ENCODE measurements at places on chromosomes 5 and 9.

- no peak for DNase-seq
These were observed 149.8 kb upstream of the PPP1R26 start for GRCh38 chr9:135329571-135330306.

DNA sequence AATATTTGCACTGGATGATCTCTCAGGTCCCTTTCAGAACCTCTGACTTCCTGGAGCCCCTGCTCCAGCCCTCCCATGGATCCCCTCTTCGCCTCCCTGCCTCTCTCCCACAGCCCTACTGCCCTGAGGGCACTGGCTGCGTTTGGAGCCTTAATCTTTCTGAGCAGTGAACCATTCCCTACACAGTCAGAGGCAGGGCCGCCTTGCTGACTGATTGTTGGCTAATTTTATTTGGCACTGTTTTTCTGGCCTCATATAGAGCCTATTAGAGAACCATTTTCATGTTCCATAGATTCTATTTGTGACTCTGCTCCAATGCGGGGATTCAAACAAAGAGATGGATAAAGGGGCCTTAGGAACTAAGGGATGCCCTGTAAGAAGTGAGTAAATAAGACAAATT, 91.1 kb downstream of the BRINP1 start:
- DNase-seq = no peak

DNA sequence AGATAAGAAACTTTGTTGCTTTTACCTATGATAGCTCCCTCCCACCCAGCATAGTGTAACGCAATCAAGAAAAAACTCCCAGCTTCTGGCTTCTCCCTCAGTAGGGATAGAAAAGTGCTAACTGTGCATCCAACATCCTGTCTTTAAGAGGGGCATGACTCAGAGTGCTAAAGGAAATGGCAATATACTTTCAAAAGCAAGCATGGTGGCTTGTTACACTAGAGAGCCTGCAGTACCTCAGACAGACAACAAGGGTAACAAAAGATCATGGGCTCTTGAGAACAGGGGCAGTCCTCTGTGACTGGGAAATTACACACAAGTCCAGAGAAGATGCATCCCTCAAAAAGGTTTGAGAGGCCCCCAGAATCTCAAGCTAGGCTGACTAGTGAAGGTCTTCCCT, 37.8 kb downstream of the PRELID2 start:
- peak; percentile 12 for DNase-seq

DNA sequence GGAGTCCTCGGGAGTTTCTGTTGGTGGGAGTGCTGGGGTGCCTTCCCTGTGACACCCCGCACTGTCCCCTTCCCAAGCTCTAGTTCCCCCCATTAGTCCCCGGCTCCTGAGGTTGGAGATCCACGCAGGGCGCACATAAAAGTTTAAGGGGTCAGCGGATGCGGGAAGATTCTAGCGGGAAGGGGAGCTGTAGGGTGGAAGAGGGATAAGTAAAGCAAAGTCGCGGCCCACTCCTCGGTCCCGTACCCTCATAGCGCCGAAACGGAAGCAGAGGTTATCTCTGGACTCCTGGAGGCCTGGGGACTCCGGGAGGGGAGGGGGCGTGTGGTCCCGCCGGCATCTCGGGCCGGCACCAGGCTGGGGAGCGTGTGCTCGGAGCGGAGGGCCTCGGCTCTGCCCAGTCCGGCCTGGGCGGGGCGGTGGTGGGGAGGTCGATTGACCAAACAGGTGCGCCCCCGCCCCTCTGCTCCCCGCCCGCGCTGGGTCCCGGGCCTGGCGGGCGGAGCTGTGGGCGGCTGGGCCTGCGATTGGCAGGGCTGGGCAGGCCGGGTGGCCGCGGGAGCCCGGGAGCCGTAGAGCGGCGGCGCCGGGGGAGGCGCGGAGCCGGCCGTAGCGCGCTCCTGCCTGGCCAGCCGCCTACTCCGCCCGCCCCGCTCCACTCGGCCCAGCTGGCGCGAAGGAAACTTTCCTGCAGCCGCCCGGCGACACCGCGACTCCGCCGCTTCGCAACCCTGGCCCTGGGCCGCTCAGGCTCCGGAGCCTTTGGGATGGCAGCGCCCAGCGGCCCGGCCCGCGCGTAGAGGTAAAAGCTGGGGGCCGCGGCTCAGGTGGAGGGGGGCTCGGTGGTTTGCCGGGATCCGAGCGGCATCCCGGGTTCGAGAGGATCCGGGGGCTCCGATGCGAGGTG, 52.2 kb upstream of the DAB2IP start:
- no peak for DNase-seq

DNA sequence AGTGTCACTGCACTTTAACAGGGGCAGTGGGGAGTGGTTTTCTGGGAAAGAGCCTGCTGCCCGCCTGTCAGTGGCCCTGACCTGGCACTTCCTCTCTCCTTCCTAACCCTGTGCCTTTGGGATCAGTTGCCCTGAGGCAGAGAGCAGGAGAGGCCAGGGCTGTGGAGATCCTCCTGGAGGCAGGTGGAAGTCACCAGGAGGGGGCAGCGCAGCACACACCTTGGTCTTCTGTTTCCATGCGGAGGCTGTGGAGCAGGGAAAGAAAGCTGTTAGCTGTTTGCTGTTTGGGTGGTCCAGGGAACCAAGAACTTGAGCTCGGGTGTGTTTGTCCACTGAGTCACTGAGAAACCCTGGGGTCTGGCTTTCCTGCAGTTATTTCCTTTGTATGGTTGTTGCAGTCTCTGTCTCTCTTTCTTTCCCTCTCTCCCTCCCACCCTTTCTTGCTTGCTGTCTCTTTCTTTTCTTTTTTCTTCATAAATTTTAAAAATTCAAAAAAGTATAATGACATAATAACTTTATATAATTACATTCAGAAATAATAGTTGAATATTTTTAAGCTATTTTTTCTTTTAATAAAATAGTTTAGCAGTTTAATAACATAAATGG, 28.1 kb downstream of the NTRK2 start:
- DNase-seq = peak; percentile 42

GRCh38 chr5:172554562-172554961, 86.5 kb upstream of the NEURL1B start:
- DNase-seq = no peak

DNA sequence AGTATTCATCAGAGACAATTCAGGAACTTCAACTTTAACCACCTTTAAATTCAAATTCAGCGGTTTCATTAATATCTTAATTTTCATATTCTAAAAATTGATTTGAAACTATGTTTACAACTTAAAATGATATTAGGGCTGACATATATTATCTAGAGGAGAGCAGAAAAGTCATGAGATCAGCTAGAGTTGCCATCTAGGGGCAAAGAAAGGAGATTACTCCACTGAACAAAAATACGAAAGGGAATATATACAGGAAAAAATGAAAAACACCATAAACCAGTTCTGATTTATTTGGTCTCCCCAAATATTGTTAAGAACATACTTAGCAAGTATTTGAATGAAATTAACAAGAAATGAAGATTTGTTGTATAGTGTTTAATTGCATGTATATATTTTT, 946.3 kb downstream of the DTWD2 start:
- no peak for DNase-seq

- no peak for DNase-seq
These were observed 81.0 kb upstream of the ZBTB43 start for GRCh38 chr9:126723807-126724172.

DNA sequence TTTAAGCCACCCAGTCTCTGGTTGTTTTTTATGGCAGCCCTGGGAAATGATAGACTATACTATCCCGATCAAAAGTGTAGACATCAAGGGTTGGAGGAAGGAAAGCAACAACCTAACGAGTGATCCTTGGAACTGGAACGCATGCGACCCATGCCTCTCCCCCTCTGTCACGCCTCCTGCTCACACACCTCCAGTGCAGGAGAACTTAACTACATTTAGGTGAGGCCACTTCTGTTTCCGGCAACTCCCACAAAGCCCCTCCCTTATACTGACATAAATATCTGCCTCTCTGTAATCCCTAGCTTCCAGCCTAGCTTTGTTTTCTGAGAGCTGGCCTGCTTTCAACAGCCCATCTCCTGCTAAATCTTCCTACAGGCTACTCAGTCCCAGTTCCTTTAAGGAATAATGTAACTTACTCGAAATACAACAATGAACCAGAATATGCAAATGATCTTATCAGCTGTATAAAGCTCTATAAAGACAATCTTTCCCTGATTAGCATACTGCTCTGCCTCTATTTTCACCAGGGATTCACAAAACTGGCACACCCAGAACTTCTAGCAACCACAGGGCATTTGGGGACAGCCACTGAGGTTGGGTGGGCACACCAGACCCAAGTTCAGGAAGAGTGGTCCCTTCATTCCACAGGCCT, 73.9 kb downstream of the GABBR2 start:
- no peak for DNase-seq

DNA sequence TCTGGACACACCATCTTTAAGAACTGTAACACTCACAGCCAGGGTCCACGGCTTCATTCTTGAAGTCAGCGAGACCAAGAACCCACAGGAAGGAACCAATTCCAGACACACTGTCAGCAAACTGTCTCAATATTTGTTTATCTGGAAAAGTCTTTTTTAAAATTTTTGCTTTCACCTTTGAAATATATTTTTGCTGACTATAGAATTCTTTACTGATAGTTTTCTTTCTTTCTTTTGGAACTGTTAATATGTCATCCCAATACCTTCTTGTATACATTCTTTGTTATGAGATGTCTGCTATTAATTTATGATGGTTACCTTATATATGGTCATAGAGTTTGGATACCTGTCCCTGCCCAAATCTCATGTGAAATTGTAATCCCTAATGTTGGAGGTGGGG, 145.1 kb upstream of the IRX4 start:
- no peak for DNase-seq

DNA sequence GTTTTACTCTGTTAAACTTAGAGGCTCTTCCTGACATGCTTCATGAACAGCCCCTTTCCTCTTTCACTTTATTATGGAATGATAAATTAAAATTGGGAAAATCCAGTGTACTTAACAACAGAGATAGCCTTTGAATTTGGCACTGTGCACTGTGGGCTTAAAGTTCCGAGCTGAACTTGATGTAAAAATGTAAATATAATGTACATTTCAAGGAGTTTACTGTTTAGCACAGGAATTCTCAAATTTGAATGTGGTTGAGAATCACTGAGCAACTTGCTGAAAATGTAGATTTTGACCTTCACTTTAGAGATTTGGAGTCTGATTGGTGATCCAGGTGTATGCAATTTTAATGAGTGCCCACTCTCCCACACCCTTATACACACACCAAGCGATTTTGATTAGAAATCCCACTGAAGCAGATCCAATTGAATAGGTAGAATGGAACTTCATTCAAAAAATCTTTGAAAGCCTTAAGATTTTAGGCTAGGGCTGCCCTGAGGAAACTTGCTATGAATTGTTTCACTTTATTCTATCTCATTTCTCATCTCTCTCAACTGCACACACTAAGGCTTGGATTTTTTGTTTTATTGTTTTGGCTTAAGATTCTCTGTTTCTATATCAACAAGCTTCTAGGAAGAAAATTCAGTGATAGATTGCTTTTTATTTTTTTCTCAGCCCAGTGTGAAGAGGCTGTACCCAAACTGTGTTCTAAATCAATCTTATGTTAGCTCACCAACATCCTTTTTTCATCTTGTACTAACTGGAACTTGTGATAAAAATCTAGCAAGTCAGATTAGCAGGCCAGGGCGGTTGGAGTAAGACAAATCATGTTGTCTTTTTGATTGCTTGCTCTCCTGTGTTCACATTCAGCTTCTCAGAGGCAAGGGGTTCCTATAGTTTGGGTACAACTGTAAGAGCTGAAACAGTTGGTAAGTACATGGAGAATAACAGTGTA, 22.9 kb downstream of the NUDT12 start:
- DNase-seq = no peak

DNA sequence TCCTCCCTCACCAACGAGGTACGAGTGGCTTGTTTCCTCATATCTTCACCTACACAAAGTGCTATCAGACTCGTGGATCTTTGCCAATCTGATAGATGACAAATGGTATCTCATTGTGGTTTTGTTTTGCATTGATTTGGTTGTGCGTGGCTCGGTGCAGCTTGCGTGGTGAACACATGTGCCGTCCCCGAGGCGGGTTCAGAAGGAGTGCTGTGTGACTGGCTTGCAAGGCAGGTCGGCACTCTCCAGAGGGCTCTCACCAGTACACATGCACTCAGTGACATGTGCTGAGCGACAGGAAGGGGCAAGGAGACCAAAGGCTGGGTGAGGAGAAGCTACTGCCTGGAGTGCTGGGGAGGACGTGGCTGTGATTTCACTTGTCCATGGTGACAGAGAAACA, 95.3 kb upstream of the PITX1 start:
- no peak for DNase-seq

DNA sequence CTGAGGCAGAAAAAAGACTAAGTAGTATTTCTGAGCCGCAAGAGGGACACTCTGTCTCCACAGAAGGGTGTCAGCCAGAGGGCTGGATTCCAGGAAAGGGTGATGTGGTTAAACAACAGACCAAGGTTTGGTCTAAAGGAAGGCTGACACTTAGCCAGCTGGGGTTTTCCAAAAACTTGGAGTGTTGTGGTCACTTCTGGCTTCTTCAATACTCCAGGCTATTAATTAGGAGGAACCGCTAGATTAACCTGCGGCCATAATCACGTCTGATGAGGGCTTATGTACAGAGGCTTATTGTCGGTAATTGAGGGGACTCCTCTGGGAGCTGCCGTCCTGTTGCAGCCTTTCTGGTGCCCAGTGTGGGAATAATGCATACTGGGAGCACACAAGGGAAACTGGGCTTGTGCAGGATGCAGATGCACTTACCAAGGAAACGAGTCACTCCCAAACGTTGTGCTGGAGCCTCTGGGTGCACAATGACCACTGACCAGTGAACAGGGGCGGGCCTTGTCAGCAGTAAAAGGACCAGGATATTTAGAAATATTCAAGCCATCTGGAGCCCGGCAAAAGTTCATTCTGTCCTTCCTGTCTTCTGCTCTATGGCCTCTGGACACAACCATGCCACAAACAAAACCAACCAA, 70.2 kb upstream of the TUT7 start:
- DNase-seq = no peak

- DNase-seq = no peak
These were observed 144.4 kb upstream of the DAPK1 start for GRCh38 chr9:87353301-87353700.

- DNase-seq = no peak
These were observed 21.3 kb downstream of the RPS6 start for GRCh38 chr9:19358701-19359100.

GRCh38 chr5:157177953-157178352, 2.7 kb upstream of the ITK start:
- no peak for DNase-seq

DNA sequence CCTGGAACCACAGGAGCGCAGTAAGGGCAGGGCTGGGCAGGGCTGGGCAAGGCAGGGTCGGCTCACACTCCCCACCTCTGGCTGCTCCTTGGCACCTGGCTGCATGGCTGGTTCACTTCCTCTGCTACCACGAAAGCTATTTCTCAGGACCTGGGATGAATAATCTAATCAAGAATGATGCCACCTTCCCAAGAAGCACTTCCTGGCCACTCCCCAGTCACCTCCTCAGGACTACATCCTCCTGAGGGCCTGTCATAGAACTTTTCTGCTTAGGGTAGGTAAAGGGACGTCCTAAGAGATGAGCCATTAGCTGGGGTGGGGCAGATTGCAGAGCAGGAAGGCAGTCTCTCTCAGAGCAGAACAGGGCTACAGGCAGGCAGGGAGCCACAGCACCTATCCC, 288.2 kb upstream of the MAP3K1 start:
- no peak for DNase-seq

- no peak for DNase-seq
These were observed 18.0 kb upstream of the NR4A3 start for GRCh38 chr9:99803694-99804093.

- no peak for DNase-seq
These were observed 506.1 kb downstream of the BNC2 start for GRCh38 chr9:16364347-16364746.

- no peak for DNase-seq
These were observed 103.5 kb downstream of the SPRY4 start for GRCh38 chr5:142221091-142221860.
